ENCODE measurements at places on chromosomes 12 and 14. TPM values are rescaled to one million over a fixed set of nuclear protein-coding genes. Genes with fewer than 3 reads are reported as not detected.

SLC17A8 gene
- total RNA-seq = 0.26 TPM

DNA sequence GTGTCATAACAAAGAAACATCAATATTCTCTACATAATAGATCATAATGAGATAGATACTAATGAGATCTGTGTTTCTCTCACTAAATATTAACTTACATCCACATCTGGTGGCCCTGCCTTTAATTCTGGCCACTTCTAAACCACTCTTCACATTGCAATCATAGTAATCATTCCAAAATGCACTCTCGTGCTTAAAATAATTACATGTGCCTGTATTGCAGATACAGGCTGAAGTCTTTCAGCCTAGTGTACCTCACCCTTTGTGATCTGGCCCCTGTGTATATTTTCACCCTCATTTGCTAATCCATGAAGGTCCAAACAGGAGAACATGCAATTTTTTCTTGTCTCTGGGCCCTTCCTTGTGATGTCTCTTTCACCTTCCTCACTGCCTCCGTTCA lies 108.0 kb downstream of the LIN7A start:
- no peak for DNase-seq

GRCh38 chr14:105082703-105083102 lies 17.5 kb upstream of the GPR132 start:
- no peak for DNase-seq

DNA sequence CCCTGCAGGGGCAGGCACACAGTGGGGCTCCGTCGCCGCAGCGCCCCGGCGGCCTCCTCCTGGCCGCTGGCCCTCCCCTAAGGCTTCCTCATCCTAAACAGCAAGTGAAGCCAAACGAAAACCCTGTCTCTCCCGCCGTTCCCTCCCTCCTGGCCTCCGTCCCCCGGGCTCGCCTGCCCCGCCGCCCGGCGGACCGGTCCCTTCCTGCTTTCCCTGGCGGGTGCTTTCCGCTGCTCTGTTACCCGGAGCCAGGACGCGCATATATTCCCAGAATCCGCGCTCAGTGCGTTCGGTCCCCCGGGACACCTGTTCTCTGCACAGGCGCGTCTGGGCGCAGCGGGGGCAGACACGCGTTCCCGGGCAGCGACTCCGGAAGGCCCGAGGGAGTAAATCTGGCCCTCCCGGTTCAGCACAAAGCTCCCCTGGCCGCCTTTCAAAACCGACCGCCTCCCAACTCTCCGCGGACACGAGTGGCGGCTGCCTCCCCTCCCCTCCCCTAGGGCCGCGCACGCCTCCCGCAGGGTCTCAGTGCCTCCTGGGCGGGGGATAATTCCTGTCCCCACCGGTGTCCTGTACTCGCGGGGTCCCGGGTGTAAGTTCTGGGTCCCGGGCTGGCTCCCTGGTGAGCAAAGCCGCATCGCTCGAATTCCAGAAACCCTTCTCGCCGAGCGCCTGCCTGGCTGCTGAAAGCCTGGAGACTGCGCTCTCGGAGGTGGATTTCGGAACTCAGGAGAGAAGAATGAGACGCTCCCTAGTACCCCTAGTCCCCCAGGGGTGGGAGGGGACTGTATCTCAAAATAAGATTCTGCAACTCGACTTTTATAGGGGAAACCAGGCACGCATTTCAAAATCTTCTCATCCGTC lies 21.4 kb upstream of the CEP170B start:
- DNase-seq = peak; percentile 77

GRCh38 chr14:72577521-72577920 lies 316.4 kb downstream of the DPF3 start:
- no peak for DNase-seq

- DNase-seq = peak; percentile 45
Measured at GRCh38 chr14:69712599-69713088, 54.3 kb upstream of the SRSF5 start.

- no peak for DNase-seq
Measured at GRCh38 chr12:120141336-120141735, 24.8 kb upstream of the RAB35 start.

SOAT2 gene
- total RNA-seq = not detected

GRCh38 chr12:113425960-113426453 lies 3.8 kb downstream of the SDSL start:
- peak; percentile 63 for DNase-seq

DNA sequence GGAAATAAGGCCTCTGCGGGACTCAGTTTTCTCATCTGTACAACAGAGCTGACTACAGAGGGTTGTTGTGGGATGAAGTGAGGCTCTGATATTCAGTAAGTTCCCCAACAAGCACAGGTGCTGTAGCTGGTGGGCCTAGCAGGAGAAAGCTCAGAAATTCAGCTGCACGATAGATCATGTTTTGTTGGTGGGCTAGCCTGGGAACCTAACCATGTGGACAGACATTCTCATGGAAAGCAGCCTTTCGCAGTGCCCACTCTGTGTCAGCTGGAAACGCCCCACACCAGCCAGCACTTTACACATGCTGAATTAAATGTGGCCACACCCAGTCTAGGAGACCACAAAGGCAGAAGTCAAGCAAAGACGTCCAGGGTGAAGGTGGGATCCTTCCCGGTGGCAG lies 16.1 kb downstream of the PITPNM2 start:
- DNase-seq = no peak

CACNB3 gene
- total RNA-seq = 15.0 TPM
